ENCODE measurements at places on chromosomes 1 and 21. TPM values are rescaled to one million over a fixed set of nuclear protein-coding genes. Genes with fewer than 3 reads are reported as not detected.

GRCh38 chr1:92442351-92442750 is 44.4 kb downstream of the GFI1 start:
- no peaks in the 10 kb centered on the region for H3K36me3 ChIP-seq
- no peaks in the 10 kb centered on the region for H3K27me3 ChIP-seq
- H3K4me1 ChIP-seq, result no peaks in the 10 kb centered on the region
- peak overlapping the region; percentile 41 for H3K27ac ChIP-seq
- H3K4me3 ChIP-seq, result no peak overlapping the region

DNA sequence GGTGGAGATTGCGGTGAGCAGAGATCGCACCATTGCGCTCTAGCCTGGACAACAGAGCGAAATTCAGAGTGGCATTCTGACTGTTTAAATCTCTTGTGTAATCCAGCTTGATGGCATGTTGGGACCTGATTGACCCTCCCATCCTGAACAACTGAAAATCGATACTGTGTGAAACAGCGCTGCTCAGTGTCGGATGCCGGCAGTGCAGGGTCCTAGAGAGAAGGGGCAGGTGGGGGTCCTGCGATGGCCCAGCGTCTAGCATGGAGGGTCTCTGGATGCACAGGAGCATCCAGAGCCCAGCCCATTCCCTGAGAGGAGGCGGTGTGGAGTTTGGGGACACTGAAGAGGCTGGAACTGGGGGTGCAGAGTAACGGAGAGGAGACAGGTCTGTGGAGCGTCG is 15.8 kb downstream of the AGT start:
- no peak for DNase-seq
- H3K4me3 ChIP-seq, result no peak overlapping the region
- H3K4me1 ChIP-seq, result no peaks in the 10 kb centered on the region

DNA sequence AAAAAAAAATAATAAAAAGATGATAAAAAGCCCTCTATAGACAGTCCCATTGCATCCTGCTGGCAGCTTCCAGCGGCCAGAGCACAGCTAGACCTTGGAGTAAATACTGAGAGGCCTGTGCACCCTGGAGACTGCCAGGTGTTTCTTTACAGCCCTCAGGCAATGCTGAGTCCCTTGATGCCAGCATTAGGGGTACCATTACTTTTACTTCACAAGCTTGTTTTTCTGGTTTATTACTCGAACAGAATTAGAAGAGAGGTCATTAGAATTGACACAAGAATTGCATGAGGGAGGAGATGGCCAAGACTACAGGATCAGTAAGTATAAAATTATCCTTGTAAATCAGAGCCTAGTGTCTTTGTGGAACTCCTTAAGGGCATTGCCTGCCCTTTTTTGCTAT is 43.6 kb downstream of the AKNAD1 start:
- H3K4me1 ChIP-seq, result peaks cover 35% of the 10 kb centered on the region
- H3K27me3 ChIP-seq, result no peaks in the 10 kb centered on the region
- H3K4me3 ChIP-seq, result no peak overlapping the region
- H3K36me3 ChIP-seq, result peaks cover 4% of the 10 kb centered on the region

Gene OR10Z1
- not detected for total RNA-seq

Gene RERE
- total RNA-seq, result 148 TPM

GRCh38 chr1:236284291-236284721 is 2.5 kb upstream of the ERO1B start:
- no peaks in the 10 kb centered on the region for H3K36me3 ChIP-seq
- no peaks in the 10 kb centered on the region for H3K4me1 ChIP-seq
- no peak for DNase-seq
- H3K4me3 ChIP-seq, result no peak overlapping the region
- no peak overlapping the region for H3K27ac ChIP-seq

Gene FCRL2
- not detected for total RNA-seq

DNA sequence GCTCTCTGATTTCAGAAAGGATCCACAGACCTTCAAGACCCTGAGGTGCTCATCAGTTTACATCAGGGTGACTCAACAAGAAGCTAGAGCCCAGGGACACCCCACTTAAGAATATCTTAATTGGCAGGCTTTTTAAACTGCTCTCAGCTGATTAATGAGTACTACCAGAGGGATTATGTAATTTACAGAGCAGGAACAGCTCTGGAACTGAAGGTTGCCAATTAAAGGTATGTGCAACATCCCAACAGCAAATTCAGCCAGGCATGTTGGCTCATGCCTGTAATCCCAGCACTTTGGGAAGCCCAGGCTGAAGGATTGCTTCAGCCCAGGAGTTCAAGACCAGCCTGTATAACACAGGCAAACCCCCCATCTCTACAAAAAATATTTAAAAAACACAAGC is 295.7 kb downstream of the SETD4 start:
- no peaks in the 10 kb centered on the region for H3K27me3 ChIP-seq
- no peak for DNase-seq
- H3K27ac ChIP-seq, result no peak overlapping the region
- H3K4me1 ChIP-seq, result no peaks in the 10 kb centered on the region
- no peaks in the 10 kb centered on the region for H3K36me3 ChIP-seq

- no peak overlapping the region for H3K4me3 ChIP-seq
- H3K36me3 ChIP-seq, result no peaks in the 10 kb centered on the region
- no peak for DNase-seq
- H3K27ac ChIP-seq, result no peak overlapping the region
- H3K27me3 ChIP-seq, result no peaks in the 10 kb centered on the region
Observed at GRCh38 chr1:227127891-227128290, 187.8 kb downstream of the COQ8A start.

GRCh38 chr1:10160907-10161490 is 49.4 kb upstream of the KIF1B start:
- H3K27me3 ChIP-seq, result no peaks in the 10 kb centered on the region
- no peak overlapping the region for H3K4me3 ChIP-seq
- H3K4me1 ChIP-seq, result no peaks in the 10 kb centered on the region
- H3K36me3 ChIP-seq, result peaks cover 25% of the 10 kb centered on the region
- DNase-seq, result no peak

GRCh38 chr1:48530727-48531351 is 58.8 kb upstream of the SPATA6 start:
- DNase-seq, result no peak
- H3K4me3 ChIP-seq, result no peak overlapping the region
- H3K36me3 ChIP-seq, result no peaks in the 10 kb centered on the region
- no peaks in the 10 kb centered on the region for H3K27me3 ChIP-seq

DNA sequence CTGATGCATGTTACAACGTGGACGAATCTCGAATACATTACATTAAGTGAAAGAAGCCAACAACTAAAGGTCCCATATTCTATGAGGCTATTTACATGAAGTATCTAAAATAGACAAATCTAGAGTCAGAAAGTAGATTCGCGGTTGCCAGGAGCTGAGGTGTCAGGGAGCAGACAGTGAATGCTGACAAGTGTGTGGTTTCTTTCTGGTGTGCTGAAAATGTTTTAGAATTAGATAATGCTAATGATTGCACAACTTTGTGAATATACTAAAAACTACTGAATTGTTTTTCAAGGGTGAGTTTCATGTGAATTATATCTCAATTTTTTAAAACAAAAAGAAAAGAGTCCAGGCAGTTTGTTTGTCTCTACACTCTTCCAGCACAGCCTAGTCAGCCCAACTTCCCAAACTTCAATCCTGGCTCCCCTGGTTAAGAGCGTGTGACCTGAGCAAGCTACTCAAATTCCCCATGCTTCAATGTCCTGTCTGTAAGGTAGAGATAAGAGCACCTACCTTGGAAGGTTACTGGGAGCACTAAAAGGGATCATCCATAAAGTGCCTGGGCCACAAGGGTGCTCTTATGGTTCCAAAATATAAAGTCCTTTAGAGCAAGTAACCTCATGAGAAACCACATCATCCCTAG is 20.9 kb downstream of the HLCS start:
- H3K4me1 ChIP-seq, result no peaks in the 10 kb centered on the region
- H3K27me3 ChIP-seq, result no peaks in the 10 kb centered on the region
- no peak for DNase-seq
- H3K36me3 ChIP-seq, result no peaks in the 10 kb centered on the region
- H3K4me3 ChIP-seq, result no peak overlapping the region

GRCh38 chr1:95265106-95265505 is 31.1 kb downstream of the RWDD3 start:
- no peak overlapping the region for H3K4me3 ChIP-seq
- H3K36me3 ChIP-seq, result no peaks in the 10 kb centered on the region
- H3K27ac ChIP-seq, result no peak overlapping the region
- no peaks in the 10 kb centered on the region for H3K27me3 ChIP-seq

DNA sequence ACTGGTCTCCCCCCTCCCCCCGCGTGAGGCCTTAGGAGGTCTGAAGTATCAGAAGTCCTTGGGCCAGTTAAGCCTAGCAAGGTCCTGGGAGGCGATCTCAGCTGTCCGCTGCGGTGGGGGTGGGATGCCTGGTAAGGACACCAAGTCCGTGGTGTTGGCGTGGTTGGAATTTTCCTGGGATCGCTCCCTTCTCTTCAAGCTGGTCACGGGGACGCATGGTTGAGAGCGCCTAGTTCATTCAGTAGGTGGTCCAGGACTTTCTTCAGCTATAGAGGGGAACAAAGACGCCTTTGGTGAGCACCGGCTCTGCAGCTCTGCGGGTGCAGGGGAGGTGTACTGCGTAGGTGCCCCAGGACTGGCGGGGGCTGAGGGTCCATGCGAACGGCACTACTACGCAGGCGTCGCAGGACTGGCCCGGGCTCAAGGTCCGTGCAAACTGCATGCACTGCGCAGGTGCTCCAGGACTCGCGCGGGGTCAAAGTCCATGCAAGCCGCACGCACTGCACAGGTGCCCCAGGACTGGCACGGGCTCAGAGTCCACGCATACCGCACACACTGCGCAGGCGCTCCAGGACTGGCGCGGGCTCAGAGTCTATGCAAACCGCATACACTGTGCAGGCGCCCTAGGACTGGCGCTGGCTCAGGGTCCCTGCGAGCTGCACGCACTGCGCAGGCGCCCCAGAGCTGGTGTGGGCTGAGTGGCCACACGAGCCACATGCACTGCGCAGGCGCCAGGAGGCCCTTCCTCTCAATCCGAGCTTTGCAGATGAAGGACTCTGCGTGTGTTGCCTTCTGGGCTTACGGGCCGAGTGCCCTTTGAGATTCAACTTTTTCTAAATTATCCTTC is 36.6 kb upstream of the HMGN1 start:
- H3K27me3 ChIP-seq, result no peaks in the 10 kb centered on the region
- peak; percentile 93 for DNase-seq
- peaks cover 1% of the 10 kb centered on the region for H3K36me3 ChIP-seq
- peak overlapping the region; percentile 84 for H3K27ac ChIP-seq

GRCh38 chr1:225554216-225554812 is 98.6 kb downstream of the ENAH start:
- H3K36me3 ChIP-seq, result no peaks in the 10 kb centered on the region
- H3K4me3 ChIP-seq, result no peak overlapping the region
- no peak overlapping the region for H3K27ac ChIP-seq
- peaks cover 6% of the 10 kb centered on the region for H3K4me1 ChIP-seq
- H3K27me3 ChIP-seq, result no peaks in the 10 kb centered on the region
- no peak for DNase-seq

- peaks cover 26% of the 10 kb centered on the region for H3K4me1 ChIP-seq
- H3K27ac ChIP-seq, result peak overlapping the region; percentile 54
- H3K4me3 ChIP-seq, result no peak overlapping the region
- DNase-seq, result no peak
Observed at GRCh38 chr1:91682882-91683597, 182.4 kb downstream of the CDC7 start.

DNA sequence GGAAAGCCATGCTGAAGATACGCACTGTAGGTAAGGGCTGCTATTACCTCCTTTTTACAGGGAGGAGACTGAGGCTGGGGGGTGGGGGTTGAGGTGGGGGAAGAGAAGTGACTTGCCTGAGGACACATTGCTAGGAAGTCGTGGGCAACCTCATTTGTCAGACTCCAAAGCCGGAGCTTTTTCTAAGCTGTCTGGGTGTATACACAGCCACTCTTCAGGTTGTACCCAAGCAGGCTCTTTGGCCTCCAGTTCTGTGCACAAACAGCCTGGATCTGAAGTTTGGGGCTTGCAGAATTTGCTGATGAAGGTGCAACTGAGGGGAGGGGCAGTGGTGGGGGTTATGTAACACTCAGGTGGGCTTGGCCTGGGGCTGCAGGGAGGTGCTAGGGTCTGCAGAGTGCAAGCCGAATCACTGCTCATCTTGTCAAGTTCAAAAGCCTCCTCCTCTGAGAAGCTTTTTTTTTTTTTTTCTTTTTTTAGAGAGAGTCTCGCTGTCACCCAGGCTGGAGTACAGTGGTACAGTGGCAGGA is 16.9 kb downstream of the TINAGL1 start:
- peaks cover 24% of the 10 kb centered on the region for H3K4me1 ChIP-seq
- DNase-seq, result no peak

DNA sequence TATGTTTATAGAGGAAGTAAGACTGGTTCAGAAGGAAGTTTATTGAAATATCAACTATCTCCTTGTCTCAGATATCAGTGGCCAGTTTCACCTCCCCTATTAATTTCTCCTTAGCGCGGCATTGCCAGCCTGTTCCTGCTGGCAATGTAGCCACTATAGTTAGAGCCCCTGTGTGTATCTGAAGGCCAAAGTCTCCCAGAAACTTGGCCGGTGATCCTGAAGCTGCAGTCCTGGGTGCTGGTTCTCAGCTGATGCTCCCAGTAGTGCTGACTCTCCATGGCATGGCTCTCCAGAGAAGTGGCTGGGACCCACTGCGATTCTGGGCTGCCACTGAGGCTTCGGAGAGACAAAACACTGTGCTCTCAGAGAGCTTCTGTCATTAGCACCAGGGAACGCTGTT is 59.9 kb downstream of the TNN start:
- H3K27ac ChIP-seq, result peak overlapping the region; percentile 72

DNA sequence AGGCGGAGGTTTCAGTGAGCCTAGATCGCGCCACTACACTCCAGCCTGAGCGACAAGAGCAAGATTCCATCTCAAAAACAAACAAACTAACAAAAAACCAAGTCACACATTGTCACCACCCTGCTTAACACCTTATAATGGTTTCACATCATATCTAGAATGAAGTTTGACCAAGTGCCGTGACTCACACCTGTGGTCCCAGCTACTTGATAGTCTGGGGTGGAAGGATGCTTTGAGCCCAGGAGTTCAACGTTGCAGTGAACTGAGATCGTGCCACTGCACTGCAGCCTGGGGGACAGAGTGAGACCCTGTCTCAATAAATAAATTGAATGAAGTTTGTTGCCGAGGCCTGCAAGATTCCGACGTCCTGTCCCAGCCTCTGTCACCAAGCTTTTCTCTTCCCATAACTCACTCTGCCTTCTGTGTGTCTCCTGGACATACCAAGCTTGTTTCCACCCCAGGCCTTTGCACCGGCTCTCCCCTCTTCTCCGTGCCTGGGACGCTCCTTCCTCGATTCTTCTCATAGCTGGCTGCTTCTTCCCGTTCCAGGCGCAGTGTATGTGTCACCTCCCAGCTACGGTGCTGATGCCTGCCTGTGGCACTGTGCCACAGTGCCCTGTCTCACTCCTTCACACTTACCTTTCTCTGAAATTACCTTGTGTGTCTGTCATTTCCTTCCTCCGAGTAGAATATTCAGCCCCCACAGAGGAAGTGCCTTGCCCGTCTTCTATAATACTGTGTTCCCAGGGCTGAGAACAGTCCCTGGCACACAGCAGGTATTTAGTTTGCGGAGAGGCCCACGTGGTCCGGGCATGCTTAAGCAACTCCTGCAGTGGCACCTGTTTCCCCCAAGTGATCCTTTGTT is 3.8 kb upstream of the SELENON start:
- no peak overlapping the region for H3K4me3 ChIP-seq
- no peaks in the 10 kb centered on the region for H3K36me3 ChIP-seq
- no peak overlapping the region for H3K27ac ChIP-seq
- H3K4me1 ChIP-seq, result peaks cover 25% of the 10 kb centered on the region

Gene KCNN3
- total RNA-seq, result 27.7 TPM

Gene CLIC6
- 1.8 TPM for total RNA-seq

Data from sigmoid colon (tissue), 7 donors.